Thyroid gland (tissue), 4 donors: ENCODE measurements at places on chromosomes 13 and 19. TPM values are rescaled to one million over a fixed set of nuclear protein-coding genes. Genes with fewer than 3 reads are reported as not detected.

KCNK6 gene
- 0.73 TPM for total RNA-seq

CILP2 gene
- total RNA-seq = 0.63 TPM

CALR3 gene
- total RNA-seq = not detected

GRCh38 chr19:1302533-1303239 lies 17.0 kb downstream of the EFNA2 start:
- no peaks in the 10 kb centered on the region for H3K27me3 ChIP-seq
- H3K4me3 ChIP-seq = no peak overlapping the region
- H3K27ac ChIP-seq = no peak overlapping the region
- H3K4me1 ChIP-seq = no peaks in the 10 kb centered on the region

PTPRH gene
- total RNA-seq = 0.11 TPM

RGS9BP gene
- total RNA-seq = 0.27 TPM

IL17D gene
- 2.7 TPM for total RNA-seq

IL11 gene
- total RNA-seq = not detected

GRCh38 chr19:44644402-44645016 lies 799 bp downstream of the PVR start:
- H3K27ac ChIP-seq = peak overlapping the region; percentile 82
- H3K4me1 ChIP-seq = peaks cover 18% of the 10 kb centered on the region
- no peaks in the 10 kb centered on the region for H3K27me3 ChIP-seq
- no peaks in the 10 kb centered on the region for H3K36me3 ChIP-seq

GRCh38 chr19:20079476-20079875 lies 1.7 kb downstream of the ZNF90 start:
- no peaks in the 10 kb centered on the region for H3K36me3 ChIP-seq
- peak overlapping the region; percentile 73 for H3K27ac ChIP-seq
- H3K27me3 ChIP-seq = no peaks in the 10 kb centered on the region
- H3K4me3 ChIP-seq = no peak overlapping the region
- no peak for DNase-seq

DNA sequence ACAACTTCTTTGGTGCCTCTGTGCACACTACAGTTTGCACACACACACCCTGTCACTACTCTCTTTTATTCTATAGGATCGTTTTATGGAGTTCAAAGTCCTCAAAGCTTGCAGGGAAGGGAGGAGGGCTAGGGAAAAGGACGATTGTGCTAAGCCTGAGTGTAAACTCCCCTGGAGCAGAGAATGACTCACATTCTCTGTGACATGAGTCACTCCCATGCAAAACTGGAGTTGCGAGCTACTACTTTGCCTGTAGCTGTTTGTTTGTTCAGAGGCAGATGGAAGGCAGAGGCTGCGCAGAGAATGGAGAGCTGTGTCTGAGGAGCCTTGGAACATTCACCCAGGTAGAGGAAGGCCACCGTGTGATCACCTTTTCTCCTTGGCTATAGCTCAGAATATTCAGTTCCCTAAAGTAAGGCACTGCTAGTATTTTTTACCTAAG lies 80.5 kb upstream of the MBNL2 start:
- no peak overlapping the region for H3K27ac ChIP-seq
- H3K4me1 ChIP-seq = peaks cover 5% of the 10 kb centered on the region
- H3K27me3 ChIP-seq = no peaks in the 10 kb centered on the region
- H3K4me3 ChIP-seq = no peak overlapping the region
- H3K36me3 ChIP-seq = no peaks in the 10 kb centered on the region
- DNase-seq = peak; percentile 57

- H3K4me1 ChIP-seq = peaks cover 33% of the 10 kb centered on the region
- peak overlapping the region; percentile 68 for H3K27ac ChIP-seq
- H3K27me3 ChIP-seq = no peaks in the 10 kb centered on the region
- peaks cover under 1% of the 10 kb centered on the region for H3K36me3 ChIP-seq
Measured at GRCh38 chr19:13118424-13119193, 545 bp downstream of the NACC1 start.

DNA sequence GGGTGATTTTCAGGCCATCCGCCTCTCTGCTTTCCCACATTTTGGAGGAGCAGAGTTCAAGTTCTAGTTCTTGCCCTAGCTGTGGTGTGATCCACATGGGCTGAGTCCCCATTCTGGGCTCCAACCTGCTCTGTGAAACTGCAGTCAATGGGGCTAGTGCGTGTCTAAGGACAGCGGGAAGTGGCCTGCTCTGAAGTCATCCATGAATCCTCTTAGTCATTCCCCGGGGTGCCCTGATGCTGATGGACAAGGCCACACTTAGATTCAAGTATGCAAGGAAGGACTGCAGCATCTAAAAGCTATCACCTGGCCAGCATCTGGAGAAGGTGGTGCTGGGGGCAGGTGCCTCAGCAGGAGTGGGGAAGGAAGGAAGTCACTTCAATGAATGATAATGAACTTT lies 94.6 kb downstream of the TSHZ3 start:
- H3K36me3 ChIP-seq = no peaks in the 10 kb centered on the region
- H3K4me1 ChIP-seq = no peaks in the 10 kb centered on the region
- peak; percentile 30 for DNase-seq
- H3K27me3 ChIP-seq = no peaks in the 10 kb centered on the region
- no peak overlapping the region for H3K4me3 ChIP-seq

PTH2 gene
- not detected for total RNA-seq

- no peak for DNase-seq
- no peaks in the 10 kb centered on the region for H3K27me3 ChIP-seq
- no peak overlapping the region for H3K27ac ChIP-seq
- H3K36me3 ChIP-seq = no peaks in the 10 kb centered on the region
Measured at GRCh38 chr13:102556806-102557205, 40.0 kb upstream of the TPP2 start.

SLC17A7 gene
- 0.73 TPM for total RNA-seq

STARD13 gene
- 95.2 TPM for total RNA-seq

DNA sequence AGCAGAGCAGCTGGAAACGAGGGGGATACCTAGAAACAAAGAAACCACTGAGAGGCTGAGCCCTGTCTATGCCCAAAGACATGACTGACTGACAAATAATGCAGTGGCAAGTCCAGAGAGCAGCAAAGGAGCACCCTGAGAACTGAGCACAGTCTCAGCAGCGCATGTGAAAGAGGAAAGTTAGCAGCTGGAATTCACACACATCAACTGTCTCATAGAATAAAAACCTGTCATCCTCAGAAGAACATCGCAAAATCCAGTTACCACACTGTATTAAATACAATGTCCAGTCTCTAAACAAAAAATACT lies 24.1 kb upstream of the DLEU7 start:
- no peaks in the 10 kb centered on the region for H3K4me1 ChIP-seq
- H3K4me3 ChIP-seq = no peak overlapping the region
- no peak for DNase-seq
- no peak overlapping the region for H3K27ac ChIP-seq

GRCh38 chr13:33512880-33513554 lies 227.5 kb upstream of the STARD13 start:
- H3K36me3 ChIP-seq = no peaks in the 10 kb centered on the region
- H3K4me1 ChIP-seq = peaks cover 9% of the 10 kb centered on the region
- H3K4me3 ChIP-seq = no peak overlapping the region
- H3K27ac ChIP-seq = no peak overlapping the region
- H3K27me3 ChIP-seq = no peaks in the 10 kb centered on the region

- H3K36me3 ChIP-seq = no peaks in the 10 kb centered on the region
- H3K4me1 ChIP-seq = no peaks in the 10 kb centered on the region
- DNase-seq = no peak
- H3K27ac ChIP-seq = no peak overlapping the region
- H3K4me3 ChIP-seq = no peak overlapping the region
Measured at GRCh38 chr19:8973501-8974091, 36.6 kb downstream of the MUC16 start.

DNA sequence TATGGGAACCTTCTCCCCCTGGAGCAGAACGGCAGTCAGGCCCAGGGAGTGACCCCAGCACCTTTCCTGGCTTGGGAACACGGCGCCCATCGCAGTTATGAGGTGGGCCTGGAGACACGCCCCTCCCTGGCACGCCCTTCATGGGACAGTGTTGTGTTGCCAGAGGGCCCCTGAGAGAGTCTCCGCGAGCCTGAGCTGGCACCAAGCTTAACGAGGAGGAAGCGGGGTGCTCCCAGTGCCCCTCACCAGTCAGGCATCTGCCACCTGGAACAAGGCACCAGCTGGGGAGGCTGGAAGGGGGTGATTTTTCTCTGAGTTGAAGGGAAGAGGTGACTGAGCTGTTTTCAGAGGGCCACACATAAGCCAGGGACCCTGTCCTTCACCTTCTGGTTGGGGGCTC lies 180.6 kb downstream of the KDM4B start:
- DNase-seq = no peak
- no peaks in the 10 kb centered on the region for H3K4me1 ChIP-seq
- peaks cover 63% of the 10 kb centered on the region for H3K36me3 ChIP-seq
- H3K4me3 ChIP-seq = no peak overlapping the region
- H3K27ac ChIP-seq = no peak overlapping the region
- H3K27me3 ChIP-seq = no peaks in the 10 kb centered on the region

- H3K4me3 ChIP-seq = no peak overlapping the region
- H3K4me1 ChIP-seq = no peaks in the 10 kb centered on the region
- peaks cover 33% of the 10 kb centered on the region for H3K36me3 ChIP-seq
- DNase-seq = no peak
- no peak overlapping the region for H3K27ac ChIP-seq
Measured at GRCh38 chr13:110151462-110151861, 155.5 kb downstream of the COL4A1 start.

ZNF534 gene
- total RNA-seq = not detected

DNA sequence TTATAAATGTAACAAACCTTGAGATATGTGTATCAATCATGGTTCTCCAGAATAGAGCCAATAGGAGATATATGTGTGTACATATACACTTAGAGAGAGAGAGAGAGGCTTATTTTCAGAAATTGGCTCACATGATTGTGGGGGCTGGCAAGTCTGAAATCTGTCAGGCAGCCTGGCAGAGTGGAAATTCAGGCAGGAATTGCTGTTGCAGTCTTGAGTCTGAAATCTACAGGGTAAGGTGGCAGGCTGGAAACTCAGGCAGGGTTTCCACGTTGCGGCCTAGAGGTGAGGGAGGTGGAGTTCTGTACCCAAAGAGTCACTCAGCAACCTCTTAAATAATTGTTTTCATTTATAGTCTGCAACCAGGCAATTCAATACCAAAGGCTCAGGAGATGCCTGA lies 218.4 kb downstream of the B3GLCT start:
- no peak overlapping the region for H3K4me3 ChIP-seq

- DNase-seq = peak; percentile 28
- H3K36me3 ChIP-seq = no peaks in the 10 kb centered on the region
- no peak within 1 kb of the TSS for H3K27ac ChIP-seq
- no peaks in the 10 kb centered on the region for H3K4me1 ChIP-seq
- no peaks in the 10 kb centered on the region for H3K27me3 ChIP-seq
Measured at GRCh38 chr13:83881917-83882605, at the start of gene SLITRK1. Gene SLITRK1 (minus strand): TSS chr13:83882474. CDS start chr13:83881507, 967 bp downstream.

- H3K4me1 ChIP-seq = peaks cover 9% of the 10 kb centered on the region
- no peaks in the 10 kb centered on the region for H3K27me3 ChIP-seq
- H3K36me3 ChIP-seq = peaks cover 55% of the 10 kb centered on the region
- H3K27ac ChIP-seq = no peak overlapping the region
Measured at GRCh38 chr13:113638173-113638746, 19.7 kb downstream of the ATP4B start.

DNA sequence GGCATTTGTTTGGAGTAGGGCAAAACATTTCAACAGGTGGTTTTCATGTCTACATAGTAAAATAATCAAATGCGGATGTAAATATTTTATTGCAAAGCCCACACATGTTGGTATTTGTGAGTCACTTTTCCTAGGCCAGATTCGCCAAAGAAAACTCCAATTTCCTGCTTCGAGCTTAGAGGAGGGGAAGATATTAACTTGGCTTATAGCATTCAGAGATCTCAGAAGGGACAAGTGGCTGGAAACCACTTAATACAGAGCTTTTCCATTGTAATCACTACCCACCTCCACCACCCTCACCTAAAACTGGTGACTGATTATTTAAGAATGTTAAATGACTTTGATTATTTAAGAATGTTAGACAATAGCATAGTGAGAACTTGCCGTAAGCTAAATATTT lies 530.6 kb upstream of the SPRY2 start:
- H3K27ac ChIP-seq = no peak overlapping the region
- DNase-seq = no peak
- H3K4me1 ChIP-seq = no peaks in the 10 kb centered on the region
- no peaks in the 10 kb centered on the region for H3K36me3 ChIP-seq

SBK2 gene
- not detected for total RNA-seq

GRCh38 chr13:21822029-21822428 lies 151.2 kb downstream of the FGF9 start:
- H3K27ac ChIP-seq = no peak overlapping the region
- H3K27me3 ChIP-seq = no peaks in the 10 kb centered on the region
- no peaks in the 10 kb centered on the region for H3K4me1 ChIP-seq
- H3K36me3 ChIP-seq = no peaks in the 10 kb centered on the region
- H3K4me3 ChIP-seq = no peak overlapping the region

GRCh38 chr19:8221161-8221560 lies 12.0 kb downstream of the CERS4 start:
- H3K27me3 ChIP-seq = no peaks in the 10 kb centered on the region
- no peaks in the 10 kb centered on the region for H3K36me3 ChIP-seq
- DNase-seq = peak; percentile 96
- no peak overlapping the region for H3K4me3 ChIP-seq
- peak overlapping the region; percentile 68 for H3K27ac ChIP-seq

- H3K4me1 ChIP-seq = peaks cover 18% of the 10 kb centered on the region
- H3K27ac ChIP-seq = no peak overlapping the region
- H3K36me3 ChIP-seq = no peaks in the 10 kb centered on the region
- no peak for DNase-seq
- no peaks in the 10 kb centered on the region for H3K27me3 ChIP-seq
Measured at GRCh38 chr19:18726846-18727245, 43.4 kb downstream of the CRTC1 start.

TEX101 gene
- total RNA-seq = 0.81 TPM

- H3K27me3 ChIP-seq = no peaks in the 10 kb centered on the region
- no peak overlapping the region for H3K4me3 ChIP-seq
- H3K4me1 ChIP-seq = peaks cover 3% of the 10 kb centered on the region
- no peaks in the 10 kb centered on the region for H3K36me3 ChIP-seq
- no peak overlapping the region for H3K27ac ChIP-seq
- no peak for DNase-seq
Measured at GRCh38 chr13:24938966-24939365, 157.0 kb upstream of the PABPC3 start.

GRCh38 chr13:91132786-91133185 lies 214.7 kb upstream of the MIR17HG start:
- DNase-seq = no peak
- H3K36me3 ChIP-seq = no peaks in the 10 kb centered on the region

ARHGAP33 gene
- total RNA-seq = 16.0 TPM

DNA sequence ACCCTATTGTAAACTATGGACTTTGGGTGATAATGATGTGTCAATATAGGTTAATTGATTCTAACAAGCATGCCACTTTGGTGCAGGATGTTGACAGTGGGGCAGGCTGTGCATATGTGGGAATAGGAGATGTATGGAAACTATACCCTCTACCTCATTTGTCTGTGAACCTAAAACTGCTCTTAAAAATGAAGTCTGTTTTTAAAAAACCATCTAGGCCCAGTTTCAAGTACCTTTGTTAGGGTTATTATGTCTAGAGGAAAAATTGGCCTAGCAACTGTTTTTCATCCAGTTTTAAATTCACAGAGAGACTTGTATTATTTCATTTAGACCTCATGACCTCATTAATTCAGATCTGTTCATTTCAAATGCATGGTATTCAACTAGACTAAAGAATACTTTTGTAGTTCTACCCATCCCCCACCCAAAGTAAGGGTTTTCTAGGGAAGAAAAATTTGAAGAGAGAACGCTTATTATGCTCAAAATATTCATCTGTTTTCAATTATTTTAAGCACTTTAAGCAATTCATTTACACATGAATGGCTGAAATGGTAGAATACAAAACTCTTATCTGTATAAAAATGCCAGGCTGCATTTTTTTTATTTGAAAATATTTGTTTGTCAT lies 1781.9 kb upstream of the MIR17HG start:
- H3K27ac ChIP-seq = no peak overlapping the region
- no peaks in the 10 kb centered on the region for H3K36me3 ChIP-seq
- H3K4me3 ChIP-seq = no peak overlapping the region
- no peaks in the 10 kb centered on the region for H3K4me1 ChIP-seq
- H3K27me3 ChIP-seq = no peaks in the 10 kb centered on the region
